ENCODE measurements at places on chromosomes 3 and 15.

- DNase-seq, result no peak
Measured at GRCh38 chr3:181726351-181727330, 14.9 kb downstream of the SOX2 start.

GRCh38 chr3:141103503-141103902 is 52.4 kb downstream of the SPSB4 start:
- no peak for DNase-seq

- peak; percentile 3 for DNase-seq
Measured at GRCh38 chr15:84034578-84035398, 200.8 kb upstream of the GOLGA6L4 start.

- DNase-seq, result no peak
Measured at GRCh38 chr3:176687754-176688153, 509.5 kb downstream of the TBL1XR1 start.

DNA sequence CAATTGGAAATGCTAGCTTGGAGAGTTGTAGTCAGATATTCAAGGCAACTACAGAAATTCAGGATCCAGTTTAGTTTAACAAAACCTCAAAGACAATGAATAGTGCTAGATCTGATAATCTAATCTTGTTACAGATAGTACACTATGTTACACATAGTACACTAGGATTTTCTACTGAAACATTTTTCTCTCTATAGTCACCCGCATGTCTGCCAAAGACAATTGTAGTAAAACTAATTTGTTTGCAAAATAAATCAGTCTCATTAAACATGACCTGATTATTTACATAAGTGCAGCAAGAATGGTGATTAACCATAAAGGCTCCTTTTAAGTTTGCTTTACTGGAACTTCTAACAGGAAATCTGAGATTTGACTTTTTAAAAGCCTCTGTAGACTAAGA is 52.0 kb downstream of the ILDR1 start:
- DNase-seq, result peak; percentile 5

DNA sequence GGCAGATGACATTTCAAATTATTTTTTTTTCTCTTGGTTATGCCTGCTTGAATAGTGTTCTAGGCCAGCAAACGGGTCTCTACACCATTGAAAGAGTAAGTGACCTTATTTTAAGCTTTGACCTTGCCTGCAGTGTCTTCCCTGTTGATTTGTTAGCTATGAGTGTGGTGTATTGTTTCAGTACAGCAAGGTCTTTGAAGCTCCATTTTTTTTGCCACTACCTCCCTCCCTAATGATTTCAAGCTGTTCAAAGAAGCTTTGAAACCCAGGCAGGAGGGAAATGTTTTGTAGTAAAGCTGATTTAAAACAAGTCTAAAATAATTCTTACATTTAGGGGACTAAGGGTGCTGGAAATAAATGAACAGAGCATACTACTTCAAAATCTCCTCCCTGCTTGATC is 1249.8 kb downstream of the ROBO1 start:
- no peak for DNase-seq

- DNase-seq, result no peak
Measured at GRCh38 chr3:60536420-60536819, 714.8 kb downstream of the FHIT start.

GRCh38 chr3:18527691-18528090 is 102.6 kb upstream of the SATB1 start:
- DNase-seq, result no peak

- no peak for DNase-seq
Measured at GRCh38 chr3:141952611-141953010, 76.2 kb downstream of the ATP1B3 start.

GRCh38 chr3:123535580-123535979 is 49.3 kb downstream of the HACD2 start:
- DNase-seq, result peak; percentile 63

- DNase-seq, result peak; percentile 99
Measured at GRCh38 chr15:51874751-51875644, 45.5 kb downstream of the TMOD3 start.

DNA sequence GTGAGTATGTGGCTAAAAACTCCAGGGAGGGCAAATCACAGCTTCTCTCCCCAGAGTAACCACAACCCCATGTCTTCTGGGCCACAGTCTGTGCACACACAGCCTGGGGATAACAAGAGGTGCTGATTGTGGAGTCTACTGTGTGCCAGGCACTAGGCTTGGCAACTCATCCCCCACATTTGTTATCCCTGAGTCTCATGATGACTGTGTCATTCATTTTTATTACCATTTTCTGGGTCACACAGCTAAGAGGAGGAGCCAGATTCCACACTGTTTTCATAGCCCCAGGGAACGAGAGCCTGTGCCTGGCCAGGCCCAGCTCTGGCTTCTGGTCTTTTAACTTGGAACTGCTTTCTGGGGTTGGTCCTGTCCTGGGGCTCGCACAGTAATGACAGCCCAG is 34.5 kb downstream of the ESYT3 start:
- DNase-seq, result no peak

DNA sequence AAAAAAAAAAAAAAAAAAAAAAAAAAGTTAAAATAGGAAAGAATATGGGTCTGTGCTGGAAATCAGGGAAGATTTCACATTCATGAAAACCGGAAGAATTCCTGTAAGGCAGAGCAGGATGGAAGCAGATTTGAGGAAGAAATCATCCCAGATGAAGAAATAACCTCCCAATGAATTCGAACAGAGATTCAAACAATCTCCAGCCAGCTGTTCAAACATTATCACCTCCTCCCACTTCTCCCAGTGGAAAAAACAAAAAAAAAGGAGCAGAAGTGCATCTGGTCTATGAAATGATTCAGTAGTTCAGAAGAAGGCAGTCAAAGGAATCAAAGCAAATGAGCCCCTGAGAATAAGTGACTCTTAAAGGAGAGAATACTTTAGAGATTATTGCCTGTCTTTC is 33.1 kb downstream of the CP start:
- DNase-seq, result peak; percentile 20

DNA sequence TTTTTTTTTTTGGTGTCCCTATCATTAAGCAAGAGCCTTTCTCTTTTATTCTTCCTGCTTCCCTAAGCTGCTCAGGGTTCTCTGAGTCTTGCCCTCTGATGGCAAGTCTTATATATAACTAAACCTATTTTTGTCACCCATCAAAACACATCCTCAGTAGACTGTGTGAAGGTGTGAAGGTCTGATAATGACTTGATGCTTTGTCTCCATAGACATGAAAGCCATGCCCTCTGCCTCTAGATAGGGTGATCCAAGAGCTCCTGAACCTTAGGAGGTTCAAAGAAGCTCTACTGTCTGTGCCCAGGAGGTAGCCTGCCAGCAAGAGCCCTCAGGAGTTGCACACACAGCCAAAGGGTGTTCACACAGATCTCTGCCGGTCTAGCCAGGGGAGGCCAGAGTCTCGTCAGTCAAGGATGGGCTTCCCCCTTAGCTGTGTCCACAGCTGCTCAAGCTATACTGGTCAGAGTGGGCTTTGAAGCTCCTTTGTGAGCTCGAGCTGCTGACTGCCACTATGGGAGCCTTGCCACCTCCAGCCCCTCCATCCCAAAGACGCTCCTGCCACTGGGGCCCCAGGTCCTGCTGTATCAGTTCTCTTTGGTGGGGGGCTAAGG is 13.1 kb upstream of the SNX22 start:
- no peak for DNase-seq

- peak; percentile 15 for DNase-seq
Measured at GRCh38 chr3:178397836-178398235, 138.4 kb upstream of the KCNMB2 start.

- no peak for DNase-seq
Measured at GRCh38 chr3:11480663-11481298, 162.9 kb downstream of the VGLL4 start.

DNA sequence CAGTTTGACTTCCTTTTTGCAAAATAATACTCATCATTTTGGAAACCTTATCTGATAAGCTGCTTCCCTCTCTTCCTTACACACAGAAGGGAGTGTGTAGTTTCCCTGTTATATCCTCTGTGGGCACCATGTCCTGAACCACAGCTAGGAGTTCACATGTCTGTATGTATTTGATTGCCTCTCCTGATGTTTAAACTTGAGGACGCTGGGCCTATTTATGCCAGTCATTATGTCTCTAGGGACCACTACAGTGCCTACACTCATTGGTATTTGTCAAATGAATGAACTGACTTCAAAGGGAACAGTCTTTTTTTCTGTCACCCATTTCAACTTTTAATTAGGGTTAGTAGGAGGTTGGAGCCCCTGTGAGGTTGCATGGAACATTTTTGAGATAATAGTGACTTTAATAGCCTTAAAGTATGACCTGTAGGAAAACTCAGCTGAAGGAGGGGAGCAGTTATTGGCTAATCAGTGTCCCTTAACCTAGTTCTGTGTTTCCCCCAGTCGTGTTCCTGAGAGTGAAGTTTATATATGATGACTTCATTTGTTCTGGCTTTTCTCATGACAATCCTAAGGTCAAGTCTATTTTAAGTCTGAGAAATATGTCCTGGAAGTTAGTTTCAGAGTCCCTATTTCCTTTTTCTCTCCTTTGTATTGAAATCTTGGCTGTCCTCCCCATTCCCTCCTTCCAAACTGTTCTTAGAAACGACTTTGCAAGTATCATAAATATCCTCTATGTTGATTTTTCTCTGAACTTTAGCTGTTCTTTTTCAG is 28.9 kb downstream of the PDE8A start:
- DNase-seq, result peak; percentile 36

- peak; percentile 75 for DNase-seq
Measured at GRCh38 chr3:58299839-58300516, 6.1 kb upstream of the RPP14 start.

GRCh38 chr3:871651-872050 is 221.2 kb upstream of the CNTN6 start:
- DNase-seq, result no peak

GRCh38 chr3:87269723-87270122 is 6.7 kb downstream of the POU1F1 start:
- no peak for DNase-seq

DNA sequence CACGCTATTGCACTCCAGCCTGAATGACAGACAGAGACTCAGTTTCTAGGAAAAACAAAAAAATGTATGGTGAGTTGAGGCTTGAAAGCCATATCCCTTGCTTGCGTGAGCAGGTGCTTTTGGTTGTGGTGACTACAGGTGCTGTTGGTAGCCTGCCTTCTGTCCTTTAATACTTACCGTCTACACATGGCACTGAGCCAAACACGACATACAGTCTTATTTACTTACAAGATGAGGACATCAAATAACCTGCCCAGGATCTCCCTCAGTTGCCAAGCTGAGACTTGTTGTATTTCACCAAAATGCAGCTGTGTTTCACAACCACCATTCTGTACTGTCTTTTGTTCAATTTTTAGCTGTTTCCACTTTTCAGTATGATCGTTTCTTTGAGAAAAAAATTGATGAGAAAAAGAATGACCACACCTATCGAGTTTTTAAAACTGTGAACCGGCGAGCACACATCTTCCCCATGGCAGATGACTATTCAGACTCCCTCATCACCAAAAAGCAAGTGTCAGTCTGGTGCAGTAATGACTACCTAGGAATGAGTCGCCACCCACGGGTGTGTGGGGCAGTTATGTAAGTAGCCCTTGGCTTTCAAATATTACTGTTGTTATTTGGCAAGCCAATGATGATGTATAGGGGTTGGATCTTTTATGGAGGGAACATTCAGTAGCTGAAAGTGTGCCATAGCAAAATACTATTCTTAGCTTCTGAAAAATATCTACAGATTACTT is 6.5 kb downstream of the ALAS1 start:
- DNase-seq, result no peak

DNA sequence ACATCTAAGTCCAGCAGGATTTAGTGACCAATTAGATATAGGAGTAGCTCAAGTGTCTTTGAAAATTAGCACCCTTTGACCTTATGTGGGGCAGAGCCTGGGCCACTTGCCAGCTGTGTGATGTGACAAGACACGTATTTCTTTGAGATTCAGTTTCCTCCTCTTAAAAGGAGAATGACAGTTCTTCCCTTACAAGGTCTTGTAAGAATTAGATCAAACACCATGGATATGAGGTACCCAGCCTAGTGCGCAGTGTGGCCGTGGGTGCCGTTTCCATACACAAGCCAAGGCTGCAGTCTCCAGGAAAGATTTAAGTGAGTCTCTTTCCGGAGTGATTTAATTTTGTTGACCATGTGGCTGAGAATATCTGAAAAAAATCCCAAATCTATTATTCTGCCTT is 46.3 kb downstream of the ARHGAP31 start:
- no peak for DNase-seq

- no peak for DNase-seq
Measured at GRCh38 chr15:90291679-90292356, 26.3 kb downstream of the NGRN start.

DNA sequence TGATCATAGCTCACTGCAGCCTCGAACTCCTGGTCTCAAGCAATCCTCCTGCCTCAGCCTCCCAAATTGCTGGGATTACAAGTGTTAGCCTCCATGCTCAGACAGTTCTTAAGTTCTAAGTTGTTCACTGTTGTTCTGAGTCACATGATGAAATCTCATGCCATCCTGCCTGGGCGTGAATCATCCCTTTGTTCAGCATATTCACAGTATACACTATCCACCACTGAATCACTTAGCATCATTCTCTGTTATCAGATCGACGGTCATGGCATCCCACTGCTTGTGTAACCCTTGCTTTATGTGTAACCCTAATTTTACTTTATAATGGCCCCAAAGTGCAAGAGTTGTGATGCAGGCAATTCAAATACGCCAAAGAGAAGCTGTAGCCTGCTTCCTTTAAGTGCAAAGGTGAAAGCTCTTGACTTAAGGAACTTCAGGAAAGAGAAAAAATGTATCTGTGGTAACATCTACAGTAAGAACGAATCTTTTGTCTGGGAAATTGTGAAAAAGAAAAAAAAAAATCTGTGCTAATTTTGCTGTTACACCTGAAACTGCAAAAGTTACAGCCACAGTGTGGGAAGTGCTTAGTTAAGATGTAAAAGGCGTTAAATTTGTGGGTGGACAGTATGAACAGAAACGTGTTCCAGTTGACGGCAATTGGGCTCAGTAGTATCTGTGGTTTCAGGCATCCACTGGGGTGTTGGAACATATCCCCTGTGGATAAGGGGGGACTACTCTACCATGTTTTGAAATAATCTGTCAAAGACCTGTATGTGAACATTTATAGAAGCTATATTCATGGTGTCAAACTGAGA is 80.6 kb downstream of the PCOLCE2 start:
- peak; percentile 93 for DNase-seq

DNA sequence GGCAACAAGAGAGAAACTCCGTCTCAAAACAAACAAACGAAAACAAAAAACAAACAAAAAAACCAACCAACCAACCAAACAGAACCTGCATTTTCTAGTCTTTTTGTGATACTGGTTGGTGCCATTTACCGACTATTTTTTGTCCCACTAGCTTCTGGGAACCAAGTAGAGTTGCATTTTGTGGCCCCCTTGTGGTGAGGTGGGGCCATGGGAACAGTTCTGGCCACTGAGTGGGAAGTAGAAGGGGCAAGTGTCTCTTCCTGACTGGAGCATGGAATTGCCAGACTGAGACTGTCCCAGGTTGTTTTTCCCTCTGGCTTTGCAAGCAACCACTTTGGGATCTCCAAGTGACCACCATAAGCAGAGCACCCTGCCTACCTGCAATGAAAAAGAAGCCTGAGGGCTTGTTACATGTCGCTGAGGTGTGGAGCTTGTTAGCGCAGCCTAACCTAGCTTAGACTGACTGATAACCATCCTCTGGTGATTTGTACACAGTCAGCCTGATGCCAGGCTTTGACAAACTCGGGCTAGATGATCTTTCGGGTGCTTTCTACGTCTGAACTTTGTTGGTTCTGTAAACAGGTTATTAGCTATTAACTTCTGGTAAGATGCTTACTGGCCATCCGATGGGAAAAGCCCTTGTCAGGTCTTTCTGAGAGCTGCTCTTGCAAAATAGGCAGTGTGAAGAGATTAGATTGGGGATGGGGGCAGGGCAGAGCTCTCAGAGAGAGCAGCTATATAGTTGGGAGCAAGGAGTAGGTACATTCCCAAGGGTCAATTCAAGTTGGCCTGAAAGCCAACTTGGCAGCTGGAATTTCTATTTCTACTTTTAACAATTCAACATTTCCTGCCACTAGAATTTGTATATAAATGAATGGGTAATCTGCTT is 172.2 kb downstream of the SSR3 start:
- DNase-seq, result peak; percentile 66

All from cardiac fibroblast (primary cell).